ENCODE measurements at places on chromosomes 12 and 14. TPM values are rescaled to one million over a fixed set of nuclear protein-coding genes. Genes with fewer than 3 reads are reported as not detected.

CMKLR1 gene
- 0.19 TPM for total RNA-seq

SAV1 gene
- 28.1 TPM for total RNA-seq

PZP gene
- total RNA-seq: 2.4 TPM

GNB3 gene
- total RNA-seq: 0.28 TPM

MYH6 gene
- total RNA-seq: not detected

NUDT4 gene
- 154 TPM for total RNA-seq

PROX2 gene
- total RNA-seq: not detected

TAS2R20 gene
- 2.2 TPM for total RNA-seq

ABCD2 gene
- not detected for total RNA-seq

DNAI7 gene
- total RNA-seq: 0.28 TPM

SERPINA4 gene
- not detected for total RNA-seq

CBLN3 gene
- total RNA-seq: 1.0 TPM

RFX4 gene
- total RNA-seq: not detected

PTPN21 gene
- 7.3 TPM for total RNA-seq

HOXC5 gene
- total RNA-seq: not detected

C12orf56 gene
- 0.05 TPM for total RNA-seq

TPH2 gene
- not detected for total RNA-seq

IKZF4 gene
- 1.4 TPM for total RNA-seq

FGF23 gene
- total RNA-seq: not detected

SMOC1 gene
- total RNA-seq: 3.1 TPM

DHRS4 gene
- 42.9 TPM for total RNA-seq

CACNA2D4 gene
- total RNA-seq: 0.17 TPM

RTL1 gene
- not detected for total RNA-seq

KIF26A gene
- 31.8 TPM for total RNA-seq

KLRC2 gene
- total RNA-seq: not detected

SLC7A7 gene
- total RNA-seq: 8.3 TPM

KRT83 gene
- total RNA-seq: not detected

LMNTD1 gene
- total RNA-seq: 0.19 TPM

GPR132 gene
- 0.09 TPM for total RNA-seq

PLEK2 gene
- total RNA-seq: 1.4 TPM

KRT75 gene
- not detected for total RNA-seq

LRRC10 gene
- total RNA-seq: not detected

WASHC3 gene
- total RNA-seq: 56.0 TPM

NOVA1 gene
- 0.05 TPM for total RNA-seq

HNF1A gene
- not detected for total RNA-seq

TCP11L2 gene
- total RNA-seq: 49.0 TPM
